ENCODE measurements at places on chromosomes 5 and 9.

- no peak for DNase-seq
These were observed 79.1 kb downstream of the OLFM1 start for GRCh38 chr9:135166565-135166964.

- no peak for DNase-seq
These were observed 351 bp upstream of the MSX2 start for GRCh38 chr5:174723979-174724483.

GRCh38 chr9:21710548-21711191 is 91.8 kb upstream of the MTAP start:
- no peak for DNase-seq

DNA sequence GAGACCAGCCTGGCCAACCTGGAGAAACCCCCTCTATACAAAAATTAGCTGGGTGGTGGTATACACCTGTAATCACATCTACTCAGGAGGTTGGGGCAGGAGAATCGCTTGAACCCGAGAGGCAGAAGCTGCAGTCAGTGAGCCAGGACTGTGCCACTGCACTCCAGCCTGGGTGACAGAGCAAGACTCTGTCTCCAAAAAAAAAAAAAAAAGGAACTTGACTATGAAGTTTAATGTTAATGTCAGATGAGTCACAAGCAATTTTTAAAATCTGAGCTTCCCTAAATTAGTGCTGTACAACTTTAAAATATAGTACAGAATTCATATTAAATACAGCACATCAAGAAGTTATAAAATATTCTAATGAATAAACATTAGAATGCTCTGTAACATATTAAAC is 1.5 kb downstream of the MEIKIN start:
- no peak for DNase-seq

- DNase-seq = no peak
These were observed 176.4 kb downstream of the XRCC4 start for GRCh38 chr5:83253720-83254119.

- peak; percentile 84 for DNase-seq
These were observed 129.5 kb downstream of the TTLL11 start for GRCh38 chr9:121963528-121963995.

GRCh38 chr5:135327429-135328127 is 71.5 kb downstream of the MACROH2A1 start:
- DNase-seq = no peak

GRCh38 chr9:35112257-35113020 is 3.2 kb downstream of the ATOSB start:
- DNase-seq = peak; percentile 56

- DNase-seq = no peak
These were observed 213.9 kb upstream of the TBCA start for GRCh38 chr5:77990020-77990419.

GRCh38 chr5:139651043-139651834 is 3.1 kb downstream of the CXXC5 start:
- no peak for DNase-seq
